Activated gamma-delta T cell treated with Interleukin-2 at 50 U/mL for 16 hours (primary cell): ENCODE measurements at places on chromosomes 3 and 15.

DNA sequence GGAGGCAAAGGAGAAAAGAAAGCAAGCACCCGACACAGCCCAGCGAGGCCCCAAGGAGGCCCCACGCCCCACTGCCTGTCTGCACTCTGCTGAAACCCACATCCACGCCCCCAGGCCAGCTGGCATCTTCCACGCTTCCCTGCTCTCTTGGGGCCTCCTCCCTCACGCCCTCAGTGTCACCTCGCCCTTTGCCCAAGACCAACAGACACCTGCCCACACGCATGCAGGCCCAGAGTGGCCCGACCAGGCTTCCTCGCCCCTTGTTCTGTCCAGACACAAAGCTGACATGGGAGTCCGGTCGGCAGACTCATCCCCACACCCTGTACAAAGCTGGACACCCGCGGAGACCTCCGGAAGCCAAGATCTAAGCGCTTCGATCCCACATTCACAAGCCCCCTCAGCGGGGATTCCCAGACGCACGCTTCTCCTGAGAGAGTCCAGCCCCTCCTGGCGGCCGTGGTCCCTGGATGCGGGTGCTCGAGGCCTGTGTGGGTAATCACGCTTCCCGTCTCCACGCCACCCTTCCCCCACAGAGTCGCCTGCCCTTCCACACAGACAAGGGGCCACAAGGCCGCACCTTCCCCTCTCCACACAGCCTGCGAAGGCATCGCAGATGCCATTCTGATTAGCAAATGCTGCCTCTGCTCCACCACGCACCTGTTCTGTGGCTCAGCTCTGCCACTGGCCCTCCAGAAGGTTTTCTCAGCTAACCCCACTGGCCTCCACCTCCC, 176.6 kb downstream of the XXYLT1 start:
- no peak for DNase-seq

- no peak for DNase-seq
Observed at GRCh38 chr15:65916041-65916663, 46.9 kb downstream of the RAB11A start.

- no peak for DNase-seq
Observed at GRCh38 chr3:96209699-96210098, 604.7 kb upstream of the EPHA6 start.

- no peak for DNase-seq
Observed at GRCh38 chr3:145639003-145639606, 521.9 kb downstream of the PLOD2 start.
